ENCODE measurements at places on chromosomes 7 and 10.

DNA sequence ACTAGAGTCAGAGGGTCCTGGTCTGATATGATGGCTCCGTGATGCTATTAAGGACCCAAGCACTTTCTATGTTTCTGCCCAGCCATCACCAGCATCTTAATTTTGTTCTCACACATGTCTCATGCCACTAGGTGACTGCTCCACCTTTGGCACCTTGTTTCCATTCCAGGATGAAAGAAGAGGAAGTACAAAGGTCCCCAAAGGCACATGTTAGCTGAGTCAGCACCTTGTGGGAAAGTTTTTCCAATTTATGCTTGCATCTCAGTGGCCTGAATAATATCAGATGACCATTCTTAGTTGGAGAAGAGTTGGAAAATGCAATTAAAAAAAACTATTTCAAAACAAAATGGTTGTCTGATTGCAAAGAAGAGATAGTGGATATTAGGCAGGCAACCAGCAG is 341.0 kb upstream of the NPSR1 start:
- no peak for DNase-seq

- DNase-seq, result no peak
These were observed 46.6 kb downstream of the CUX1 start for GRCh38 chr7:101864039-101864438.

- DNase-seq, result no peak
These were observed 354.4 kb downstream of the CRPPA start for GRCh38 chr7:16066805-16067459.

DNA sequence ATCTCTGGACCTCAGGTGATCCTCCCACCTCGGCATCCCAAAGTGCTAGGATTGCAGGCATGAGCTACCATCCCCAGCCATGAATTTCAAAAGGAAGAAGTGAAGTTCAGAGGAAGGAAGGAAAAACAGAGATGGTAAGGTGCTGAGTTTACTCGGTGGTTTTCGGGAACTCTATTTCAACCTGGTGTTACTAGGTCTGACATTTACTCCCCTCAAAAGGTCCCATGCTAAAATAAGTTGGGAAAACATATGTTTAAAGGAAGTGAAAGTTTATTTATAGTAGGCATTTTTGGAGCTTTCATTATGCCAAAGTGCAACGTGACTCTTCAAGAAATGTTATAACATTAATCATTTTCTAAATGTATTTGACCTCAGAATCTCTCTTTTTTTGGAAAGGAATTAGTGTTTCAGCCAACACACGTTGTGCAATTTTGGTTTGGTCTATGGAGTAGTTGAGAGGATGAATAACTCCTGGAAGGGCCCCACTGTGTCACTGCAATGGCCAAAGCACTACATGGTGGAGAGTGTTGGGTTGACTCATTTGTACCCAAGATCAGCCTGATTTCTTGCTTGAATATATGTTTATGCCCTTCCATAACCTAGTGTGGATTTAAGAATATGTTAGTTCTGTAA is 114.7 kb upstream of the FAM171A1 start:
- DNase-seq, result no peak

DNA sequence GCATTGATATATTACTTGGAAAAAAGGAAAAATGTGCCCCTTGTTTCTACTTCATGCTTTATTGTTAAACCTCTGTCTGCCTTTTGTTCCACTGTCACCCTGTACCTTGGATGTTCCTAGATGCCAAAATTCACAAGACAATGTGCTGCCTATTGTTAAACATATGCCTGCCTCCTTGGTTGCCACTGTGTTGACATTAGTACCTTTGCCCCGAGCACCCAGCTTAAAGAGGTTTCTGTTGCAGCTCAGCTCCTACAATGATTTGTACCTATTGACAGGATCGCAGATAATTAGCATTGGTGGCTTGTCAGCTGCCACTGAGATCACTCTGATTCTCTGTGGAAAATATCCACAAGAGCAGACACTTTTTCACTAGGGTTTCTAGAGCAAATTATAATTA is 188.0 kb downstream of the KCND2 start:
- DNase-seq, result no peak

GRCh38 chr7:134763960-134764359 is 15.5 kb upstream of the CALD1 start:
- DNase-seq, result no peak

- DNase-seq, result no peak
These were observed 13.1 kb downstream of the ZCWPW1 start for GRCh38 chr7:100415448-100415847.

GRCh38 chr10:87818505-87819288 is 671 bp upstream of the ATAD1 start:
- peak; percentile 79 for DNase-seq
